NCI-H1105 treated with DMSO at 0.1 percent for 48 hours (cell line): ENCODE measurements at places on chromosomes 4 and X.

DNA sequence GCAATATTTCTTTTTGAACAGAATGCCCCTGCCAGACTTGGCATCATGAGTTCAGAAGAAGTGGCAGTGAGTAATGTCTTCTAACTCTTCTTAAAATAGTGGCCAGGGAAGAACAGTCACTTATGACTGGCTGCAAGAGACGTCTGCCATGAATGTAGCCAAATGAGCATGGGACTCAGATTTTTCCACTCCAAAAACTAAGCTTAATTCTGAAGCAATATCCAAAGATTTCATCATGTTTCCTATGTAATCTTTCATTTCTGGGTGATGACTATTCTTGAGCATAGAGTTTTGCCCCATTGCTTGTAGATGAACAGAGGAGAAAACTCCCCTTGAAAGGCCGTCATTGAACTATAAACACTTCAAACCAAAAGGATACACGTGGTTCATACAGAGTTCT is 11.8 kb downstream of the AMBN start:
- no peak for DNase-seq

- no peak for DNase-seq
These were observed 41.8 kb downstream of the SULT1B1 start for GRCh38 chr4:69718396-69719271.

GRCh38 chrX:150486011-150486410 is 82.4 kb upstream of the MTM1 start:
- DNase-seq, result peak; percentile 50

DNA sequence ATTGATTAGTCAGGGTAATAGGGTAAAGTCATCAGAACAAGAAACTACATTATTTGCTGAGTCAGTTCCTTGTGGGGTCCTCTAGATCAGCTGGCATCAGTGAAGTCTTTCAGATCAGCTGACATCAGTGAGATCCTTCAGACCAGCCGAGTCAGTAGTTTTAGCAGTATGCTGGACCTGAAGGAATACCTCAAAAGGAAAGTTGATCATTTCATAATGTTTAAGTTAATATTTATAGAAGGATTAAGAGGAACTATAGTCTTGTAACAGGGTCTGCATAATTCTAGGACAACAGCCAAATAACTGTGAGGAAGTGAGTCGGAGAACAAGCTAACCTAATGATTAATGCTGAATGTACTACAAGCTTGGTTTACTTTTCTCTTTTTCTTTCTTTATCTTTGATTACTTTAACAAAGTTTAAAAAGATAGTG is 958 bp upstream of the UGT2B7 start:
- DNase-seq, result no peak

GRCh38 chr4:25528391-25528790 is 127.3 kb upstream of the SLC34A2 start:
- DNase-seq, result no peak

DNA sequence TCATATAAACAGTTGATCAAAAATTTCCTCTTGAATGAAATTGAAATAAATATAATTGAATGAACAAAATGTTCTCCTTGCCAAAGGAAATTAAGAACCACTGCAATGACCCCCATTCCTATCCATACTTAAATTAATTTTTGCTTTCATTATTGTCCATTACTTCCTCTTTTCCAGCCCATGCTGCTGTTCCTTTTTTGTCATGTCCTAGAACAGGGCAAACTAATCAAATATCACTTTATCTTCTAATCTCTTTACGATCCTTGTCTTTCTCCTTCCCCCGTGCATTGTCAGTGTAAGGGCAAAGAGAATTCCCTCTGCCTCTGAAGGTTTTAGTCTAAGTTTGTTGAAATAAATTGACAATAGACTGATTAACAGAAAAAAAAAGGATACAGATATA is 203.0 kb downstream of the CENPC start:
- no peak for DNase-seq

- no peak for DNase-seq
These were observed 216.3 kb downstream of the ADAMTS3 start for GRCh38 chr4:72352711-72353110.

DNA sequence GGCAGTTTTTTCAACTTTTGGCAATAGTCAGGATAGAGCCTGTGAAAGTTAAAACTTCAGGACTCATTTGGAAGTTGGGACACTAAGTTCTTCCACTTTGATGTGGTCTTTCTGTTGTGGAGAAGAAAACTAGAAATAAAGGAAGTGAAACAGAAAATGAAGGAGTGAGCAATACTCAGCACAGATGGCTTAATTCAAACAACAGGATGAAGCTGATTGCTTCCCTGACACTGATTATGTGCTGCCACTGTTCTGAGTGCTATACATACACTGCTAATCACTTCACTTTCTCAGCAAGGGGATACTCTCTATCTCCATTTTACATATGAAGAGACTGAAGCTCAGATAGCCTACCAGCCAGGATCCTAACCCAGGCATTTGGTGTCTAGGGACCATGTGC is 235.1 kb upstream of the CPEB2 start:
- DNase-seq, result no peak

DNA sequence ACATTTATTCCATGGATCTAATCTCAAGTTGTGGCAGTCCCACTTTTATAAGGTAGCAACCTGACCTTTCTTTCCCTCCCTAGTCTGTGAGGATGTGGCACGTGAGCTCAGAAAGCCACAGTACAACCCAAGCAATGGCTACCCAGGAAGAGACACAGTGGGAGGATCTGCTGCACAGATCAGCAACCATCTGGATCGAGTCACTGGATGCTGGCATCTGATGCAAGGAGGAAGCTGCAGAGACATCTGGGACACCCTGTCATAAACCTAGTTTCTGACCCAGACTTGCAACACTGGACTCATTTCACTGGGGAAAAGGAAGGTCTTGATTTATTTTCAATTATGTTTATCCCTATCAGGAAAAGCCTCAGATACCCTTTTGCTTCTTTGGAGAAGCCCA is 327.1 kb downstream of the PAPSS1 start:
- no peak for DNase-seq

DNA sequence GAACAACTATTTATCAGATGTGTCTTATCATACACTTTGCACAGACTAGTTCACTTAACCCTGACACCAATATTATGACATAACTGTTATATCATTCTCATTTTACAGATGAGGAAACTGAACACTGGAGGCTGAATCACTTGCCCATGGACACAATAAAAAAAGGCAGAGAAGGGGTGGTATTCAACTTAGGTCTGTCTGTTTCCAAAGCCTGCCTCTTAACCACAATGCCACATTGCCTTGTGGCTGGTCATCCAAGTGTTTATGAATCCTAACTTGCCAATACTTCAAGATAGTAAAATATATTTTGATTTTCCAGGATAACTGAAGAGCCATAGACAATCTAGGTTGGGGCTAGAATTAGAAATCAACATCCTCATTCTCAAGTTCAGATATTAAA is 327.8 kb downstream of the NR3C2 start:
- DNase-seq, result no peak

DNA sequence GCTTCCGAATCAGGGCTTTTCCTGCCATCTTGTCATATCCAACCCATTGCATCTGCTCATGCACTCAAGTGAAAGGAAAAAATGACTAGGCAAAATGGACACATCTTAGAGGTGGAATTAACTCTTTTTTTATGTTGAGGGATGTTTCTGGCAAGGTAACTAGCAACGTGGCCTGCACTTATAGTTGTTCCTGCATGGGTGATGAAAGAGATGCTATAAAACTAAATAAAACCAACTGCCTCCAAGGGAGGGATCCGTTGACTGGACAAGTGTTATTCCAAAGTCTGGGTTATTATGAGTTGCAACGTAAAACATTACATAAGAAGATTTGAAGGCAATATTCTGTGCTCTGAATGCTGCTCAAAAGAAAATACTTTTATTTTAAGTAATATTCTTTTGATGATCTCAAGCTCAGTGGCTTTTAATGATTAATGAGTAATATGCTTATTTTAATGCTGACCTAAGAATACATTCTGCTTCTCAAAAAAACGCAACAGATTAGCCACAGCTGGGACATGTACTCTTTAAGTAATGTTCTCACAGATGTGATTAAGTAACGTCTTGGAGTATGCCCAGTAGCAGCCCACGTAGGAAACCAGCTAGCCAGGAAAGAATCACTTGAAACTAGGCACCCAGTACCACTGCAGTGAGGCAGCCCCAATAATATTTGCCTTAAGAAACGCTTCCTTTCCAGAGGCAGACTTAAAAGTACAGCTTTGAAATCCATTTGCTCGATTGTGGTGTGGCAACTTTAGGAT is 27.4 kb downstream of the KLF3 start:
- no peak for DNase-seq

GRCh38 chr4:24736066-24736465 is 59.3 kb upstream of the SOD3 start:
- no peak for DNase-seq

- DNase-seq, result peak; percentile 47
These were observed 1.0 kb upstream of the PDGFRA start for GRCh38 chr4:54228056-54228527.

DNA sequence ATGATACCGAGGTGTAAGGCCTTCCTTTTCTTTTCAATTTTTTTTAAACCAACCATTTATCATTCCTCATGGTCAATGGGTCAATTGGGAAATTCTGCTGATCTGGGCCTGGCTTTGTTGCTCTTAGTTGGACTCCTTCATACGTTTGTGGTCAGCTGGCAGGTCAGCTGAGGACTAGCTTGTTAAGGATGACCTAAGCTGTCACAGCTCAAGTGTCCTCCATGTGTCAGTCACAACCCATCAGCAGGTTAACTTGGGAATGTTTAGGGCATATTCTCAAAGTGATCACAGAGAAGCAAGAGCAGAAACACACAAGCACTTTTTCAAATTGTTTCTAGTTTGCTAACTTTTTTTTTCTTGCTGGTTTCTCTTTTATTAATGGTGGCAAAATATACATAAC is 117.4 kb upstream of the MAB21L2 start:
- DNase-seq, result no peak

DNA sequence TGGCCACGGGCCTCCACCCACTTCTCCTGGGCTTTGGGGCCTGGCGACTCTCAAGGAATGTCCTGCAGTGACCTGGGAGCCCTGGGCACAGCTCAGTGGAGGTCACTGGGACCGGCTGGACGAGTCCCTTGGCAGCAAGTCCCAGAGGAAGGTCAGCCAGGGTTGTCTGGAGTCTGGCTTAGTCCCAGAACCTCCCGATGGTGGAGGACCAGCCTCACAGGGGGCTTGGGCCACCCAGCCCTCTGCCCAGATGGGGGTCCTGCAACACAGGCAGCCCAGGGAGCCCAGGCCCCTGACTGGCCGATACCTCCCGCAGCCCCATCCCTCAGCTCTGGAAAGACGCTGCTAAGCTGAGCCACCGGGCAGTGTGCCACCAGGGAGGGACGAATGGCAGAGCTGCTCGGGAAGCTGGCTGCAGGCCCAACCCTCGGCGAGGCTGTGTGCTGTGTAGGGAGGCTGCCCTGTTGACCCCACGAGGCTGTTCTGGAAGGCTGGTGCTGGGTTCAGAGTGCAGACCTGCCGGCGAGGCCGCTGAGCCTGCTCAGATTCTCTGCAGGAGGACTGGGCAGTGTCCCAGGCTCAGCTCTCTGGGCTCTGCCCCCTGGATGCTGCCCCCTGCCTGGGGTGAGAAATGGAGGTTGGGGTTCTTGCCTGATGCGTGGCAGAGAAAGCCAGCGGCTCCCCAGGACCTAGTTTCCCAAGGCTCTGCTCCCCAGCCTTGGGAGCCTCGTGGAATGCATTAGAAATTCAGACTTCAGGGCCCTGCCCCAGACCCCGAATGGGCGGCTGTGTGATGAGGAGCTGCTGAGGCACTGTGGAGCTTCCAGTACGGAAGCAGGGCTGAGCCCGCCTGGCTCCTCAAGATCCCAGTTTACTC is 61.7 kb downstream of the ADRA2C start:
- DNase-seq, result peak; percentile 20

- no peak for DNase-seq
These were observed 76.5 kb downstream of the COL4A5 start for GRCh38 chrX:108516184-108516583.

DNA sequence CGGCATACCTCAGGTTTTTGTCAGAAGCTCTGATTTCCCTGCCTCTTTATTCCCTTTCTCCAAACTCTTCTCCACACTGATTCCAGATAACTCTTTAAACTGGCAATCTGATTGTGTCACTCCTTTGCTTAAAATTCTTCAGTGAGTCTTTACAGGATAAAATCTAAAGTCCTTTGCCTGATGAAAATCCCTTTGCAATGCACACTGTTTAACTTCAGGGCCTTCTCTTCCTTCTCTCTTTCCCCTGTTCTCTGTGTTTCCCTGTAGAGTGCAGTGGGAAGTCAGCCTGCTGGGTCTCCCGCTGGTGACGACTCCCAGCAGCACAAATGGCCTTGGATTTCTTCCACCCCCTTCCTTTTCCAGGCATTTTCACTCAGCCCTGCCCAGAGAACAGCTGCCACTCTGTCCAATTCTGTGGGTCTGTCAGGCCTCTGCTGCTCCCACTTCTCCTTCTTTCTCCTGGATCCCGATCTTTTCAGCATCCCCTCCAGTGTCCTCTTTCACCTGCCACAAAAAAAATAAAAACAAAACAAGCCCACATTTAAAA is 189.9 kb upstream of the NWD2 start:
- no peak for DNase-seq

DNA sequence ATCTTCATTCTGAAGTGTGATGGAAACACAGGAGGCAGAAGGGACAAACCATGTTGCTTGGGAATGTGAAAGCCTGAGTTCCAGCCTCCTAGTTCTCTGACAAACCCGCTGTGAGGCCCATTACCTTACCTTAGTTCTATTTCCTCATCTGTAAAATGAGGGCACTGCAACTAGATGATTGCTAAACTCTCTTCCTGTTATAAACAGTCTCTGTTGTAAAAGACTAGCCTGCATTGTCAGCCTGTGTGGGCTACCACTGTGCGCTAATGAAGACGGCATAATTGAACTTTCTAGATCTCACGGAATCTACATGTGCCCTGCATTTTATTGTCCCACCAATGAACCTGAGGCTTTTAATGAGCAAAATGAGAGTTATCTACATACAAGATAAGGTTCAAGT is 147.2 kb downstream of the AFF2 start:
- DNase-seq, result no peak

DNA sequence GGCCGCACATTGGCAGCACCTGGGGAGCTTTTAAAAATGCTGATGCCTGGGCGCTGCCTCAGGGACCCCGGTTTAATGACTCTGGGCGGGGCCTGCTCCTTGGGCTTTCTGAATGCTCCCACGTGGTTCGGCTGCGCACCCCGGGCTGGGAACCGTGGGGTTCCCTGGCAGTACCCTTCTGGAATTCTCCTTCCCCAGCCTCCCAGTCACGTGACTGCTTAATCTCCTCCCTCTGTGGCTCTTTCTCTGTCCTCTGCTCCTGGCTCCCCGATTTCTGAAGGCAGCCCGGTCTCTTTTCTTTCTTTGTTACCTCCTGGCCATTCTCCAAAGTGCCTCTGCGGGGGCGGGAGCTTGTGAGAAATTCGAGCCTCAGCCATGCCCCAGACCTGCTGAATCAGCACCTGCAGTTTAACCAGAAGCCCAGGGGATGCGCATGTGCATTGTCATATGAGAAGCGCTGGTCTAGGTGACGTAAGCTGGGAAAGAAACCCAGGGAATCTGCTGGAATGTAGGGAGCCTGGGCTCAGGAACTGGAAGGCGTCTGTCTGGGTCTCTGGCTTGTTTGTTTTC is 16.6 kb downstream of the CLCN4 start:
- peak; percentile 37 for DNase-seq

DNA sequence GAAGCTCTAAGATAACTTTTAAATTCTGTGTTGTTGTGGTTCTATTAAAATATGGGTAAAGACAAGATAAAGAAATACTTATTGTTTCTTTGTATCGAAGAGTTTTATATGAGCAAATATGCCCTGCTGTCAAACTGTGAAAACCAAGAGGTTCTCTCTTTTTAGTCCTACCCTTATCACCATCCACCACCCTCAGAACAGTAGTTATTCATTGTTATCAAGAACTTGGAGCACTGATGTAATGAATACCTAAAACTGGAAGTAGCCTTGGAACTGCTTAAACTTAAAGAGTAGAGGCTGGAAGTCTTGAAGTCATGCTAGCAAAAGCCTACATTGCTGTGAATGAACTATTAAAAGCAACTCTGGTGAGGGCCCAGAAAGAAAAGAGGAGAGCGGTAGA is 9.2 kb downstream of the PIR start:
- no peak for DNase-seq
